Stimulated activated CD8-positive, alpha-beta memory T cell treated with anti-CD3 and anti-CD28 coated beads, Interleukin-4, amount 100 ng/mL, for 1 hour (primary cell): ENCODE measurements at places on chromosomes 12 and 14.

DNA sequence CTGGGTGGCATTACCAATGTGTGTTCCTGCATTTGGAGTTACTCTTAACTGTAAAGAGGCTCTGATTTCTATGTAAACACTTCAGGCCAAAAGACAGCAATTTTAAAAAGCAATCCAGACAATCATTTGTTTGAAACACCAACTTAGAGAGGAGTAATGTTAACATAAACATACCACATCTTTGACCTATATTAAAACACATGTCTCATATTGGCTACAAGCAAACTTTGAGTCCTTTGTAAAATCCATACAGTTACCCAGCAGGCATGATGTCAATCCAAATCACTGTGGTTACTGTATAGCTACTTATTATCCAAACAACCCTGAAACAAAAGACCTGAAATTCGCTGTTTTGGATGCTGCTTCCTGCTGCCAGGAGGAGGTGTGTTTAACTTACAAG is 7.5 kb upstream of the G2E3 start:
- DNase-seq: no peak

- DNase-seq: no peak
Observed at GRCh38 chr12:132327336-132328171, 1.8 kb downstream of the GALNT9 start.

- DNase-seq: no peak
Observed at GRCh38 chr14:22542360-22542759, 46.7 kb downstream of the DAD1 start.

DNA sequence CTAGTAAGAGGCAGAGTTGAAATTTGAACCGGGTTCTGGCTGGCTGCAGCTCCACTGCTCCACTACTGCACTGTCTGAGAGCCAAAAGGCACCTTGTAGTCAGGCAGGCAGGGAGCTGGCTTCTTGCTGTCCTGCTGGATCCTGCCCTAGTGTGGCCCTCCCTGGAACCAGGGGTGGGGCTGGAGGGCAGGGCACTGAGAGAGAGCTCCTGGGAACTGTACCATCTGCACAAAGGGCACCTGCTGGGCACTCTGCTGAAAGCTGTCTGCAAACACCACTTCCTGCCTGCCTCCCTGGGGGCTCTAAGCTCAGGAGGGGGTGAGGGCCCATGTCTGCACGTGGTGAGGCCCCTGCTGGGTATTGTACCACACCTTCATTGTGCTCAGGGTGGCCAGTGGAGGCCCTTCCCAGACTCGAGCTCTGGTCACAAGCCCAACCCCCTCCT is 19.0 kb upstream of the TCL1B start:
- no peak for DNase-seq

- DNase-seq: no peak
Observed at GRCh38 chr14:99625476-99625875, 19.5 kb upstream of the HHIPL1 start.

DNA sequence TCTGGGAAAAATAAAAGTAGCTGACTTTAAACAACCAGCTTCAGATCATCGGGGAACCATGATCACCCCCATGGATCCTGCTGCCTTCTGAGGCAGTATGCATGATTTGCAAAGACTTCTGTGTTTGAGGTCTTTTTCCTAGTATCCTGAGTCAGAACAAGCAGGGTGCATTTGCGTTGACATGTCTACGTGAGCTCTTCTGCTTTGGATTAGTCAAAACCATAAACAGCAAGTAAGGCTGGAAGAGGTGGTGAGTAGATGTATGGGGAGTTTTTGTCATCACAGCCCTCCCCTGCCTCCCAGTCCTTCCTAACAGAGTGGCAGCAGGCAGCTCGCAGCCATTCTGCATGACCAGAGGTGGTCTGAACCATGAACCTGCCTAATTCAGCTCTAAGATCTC is 24.1 kb downstream of the PLEKHG7 start:
- DNase-seq: no peak

DNA sequence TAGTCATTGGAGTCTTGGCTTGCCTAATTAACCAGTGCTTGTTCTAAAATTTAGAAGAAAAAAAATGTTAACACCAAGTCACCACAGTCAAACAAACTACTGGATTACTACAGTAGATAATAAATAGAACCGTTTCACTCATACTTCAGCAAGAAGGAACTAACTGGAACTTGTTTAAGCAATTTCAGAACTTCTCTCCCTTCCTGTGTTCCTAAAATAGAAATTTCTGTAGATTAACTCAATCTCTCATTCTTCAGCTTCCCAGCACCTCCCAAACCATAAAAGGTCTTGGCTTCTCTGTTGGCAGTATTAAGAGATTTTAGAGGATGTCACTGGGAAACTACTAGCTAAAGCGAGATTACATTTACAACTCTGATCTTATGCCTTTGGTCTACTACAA is 18.6 kb downstream of the GNS start:
- no peak for DNase-seq

- no peak for DNase-seq
Observed at GRCh38 chr14:106625186-106625585, 1098.8 kb downstream of the TMEM121 start.
